ENCODE measurements at places on chromosomes 16 and 17.

- no peak for DNase-seq
Observed at GRCh38 chr17:17938388-17939107, 33.7 kb downstream of the TOM1L2 start.

GRCh38 chr16:25868706-25869370 is 177.1 kb downstream of the HS3ST4 start:
- no peak for DNase-seq

DNA sequence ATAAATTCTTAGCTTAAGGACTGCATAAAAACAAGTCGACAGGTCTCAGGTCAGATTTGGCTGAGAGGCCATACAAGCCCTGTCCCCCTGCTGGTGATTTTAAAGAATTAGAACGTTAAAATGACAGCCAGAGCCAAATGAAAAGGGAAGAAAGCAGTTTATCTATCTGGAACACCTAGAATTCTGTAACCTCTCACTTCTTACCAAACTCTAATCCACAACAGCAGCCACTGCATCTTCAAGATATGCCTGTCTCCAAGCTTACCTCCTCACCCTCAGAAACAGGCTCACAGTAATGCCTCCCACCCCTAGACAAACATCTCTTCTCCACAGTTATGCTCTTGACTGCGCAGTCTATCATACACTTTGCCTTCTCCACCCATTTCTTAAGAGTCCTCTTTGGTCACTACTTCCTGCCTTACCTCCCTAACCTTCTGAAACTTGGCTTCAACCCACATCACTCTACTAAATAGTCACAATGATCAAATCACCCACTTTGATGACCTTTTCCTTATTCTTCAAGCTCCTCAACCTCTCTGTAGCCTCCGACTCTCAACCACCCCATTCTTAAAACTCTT is 14.2 kb downstream of the ANKFY1 start:
- peak; percentile 52 for DNase-seq

DNA sequence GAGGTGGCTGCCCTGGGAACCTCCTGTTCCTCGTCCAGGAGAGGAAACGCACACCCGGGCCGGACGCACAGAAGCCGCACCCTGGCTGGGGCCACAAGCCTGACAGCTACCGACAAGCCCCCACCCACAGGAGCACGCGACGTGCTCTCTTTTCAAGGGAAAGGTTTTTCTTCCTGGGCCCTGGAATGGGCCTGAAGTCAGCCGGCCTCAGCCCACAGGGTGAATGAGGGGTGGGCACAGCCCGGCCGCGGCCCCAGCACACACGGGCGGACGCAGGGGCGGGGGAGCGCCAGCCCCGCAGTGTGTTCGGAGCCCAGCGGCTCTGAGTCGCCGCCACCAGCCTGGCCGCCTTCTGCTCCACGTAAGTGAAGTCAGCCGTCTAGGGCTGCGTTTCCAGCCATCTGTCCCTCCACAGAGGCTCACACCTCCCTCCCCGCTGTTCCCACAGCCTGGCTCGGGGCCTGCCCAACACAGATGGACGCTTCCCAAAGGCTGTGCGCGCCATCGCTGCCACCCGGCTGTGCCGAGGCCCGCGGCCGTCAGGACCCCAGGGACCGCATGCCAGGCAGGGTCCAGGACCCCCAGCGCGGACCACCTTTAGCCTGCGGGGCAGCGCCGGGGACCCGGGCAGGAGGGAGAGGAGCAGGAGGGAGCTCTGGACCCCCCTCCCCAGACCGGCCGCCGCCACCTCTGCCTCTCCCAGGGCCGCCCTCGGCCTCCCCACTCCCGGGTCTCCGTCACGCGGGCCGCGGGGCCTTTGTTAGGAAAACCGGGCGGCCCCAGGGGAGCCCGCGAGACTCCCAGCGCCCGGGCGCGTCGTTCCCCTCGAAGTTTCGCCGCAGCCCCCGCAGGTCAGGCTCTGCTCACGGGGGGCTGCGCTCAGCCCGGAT is 36.8 kb downstream of the CBFA2T3 start:
- peak; percentile 12 for DNase-seq

DNA sequence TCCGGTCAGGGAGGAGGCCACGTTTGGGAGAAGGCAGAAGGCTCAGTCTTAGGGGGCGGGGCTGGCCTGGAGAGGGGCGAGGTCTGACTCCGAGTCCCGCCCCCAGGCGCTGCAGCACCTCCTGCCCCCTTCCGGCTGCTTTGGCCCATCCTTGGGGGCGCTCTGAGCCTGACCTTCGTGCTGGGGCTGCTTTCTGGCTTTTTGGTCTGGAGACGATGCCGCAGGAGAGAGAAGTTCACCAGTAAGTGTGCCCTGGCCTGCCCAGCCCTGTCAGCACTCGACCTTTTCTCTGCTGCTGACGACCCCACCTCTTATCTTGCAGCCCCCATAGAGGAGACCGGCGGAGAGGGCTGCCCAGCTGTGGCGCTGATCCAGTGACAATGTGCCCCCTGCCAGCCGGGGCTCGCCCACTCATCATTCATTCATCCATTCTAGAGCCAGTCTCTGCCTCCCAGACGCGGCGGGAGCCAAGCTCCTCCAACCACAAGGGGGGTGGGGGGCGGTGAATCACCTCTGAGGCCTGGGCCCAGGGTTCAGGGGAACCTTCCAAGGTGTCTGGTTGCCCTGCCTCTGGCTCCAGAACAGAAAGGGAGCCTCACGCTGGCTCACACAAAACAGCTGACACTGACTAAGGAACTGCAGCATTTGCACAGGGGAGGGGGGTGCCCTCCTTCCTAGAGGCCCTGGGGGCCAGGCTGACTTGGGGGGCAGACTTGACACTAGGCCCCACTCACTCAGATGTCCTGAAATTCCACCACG is 1.5 kb downstream of the TNFRSF12A start:
- DNase-seq = peak; percentile 97

GRCh38 chr16:22337849-22338635 is 36.4 kb downstream of the CDR2 start:
- DNase-seq = no peak

DNA sequence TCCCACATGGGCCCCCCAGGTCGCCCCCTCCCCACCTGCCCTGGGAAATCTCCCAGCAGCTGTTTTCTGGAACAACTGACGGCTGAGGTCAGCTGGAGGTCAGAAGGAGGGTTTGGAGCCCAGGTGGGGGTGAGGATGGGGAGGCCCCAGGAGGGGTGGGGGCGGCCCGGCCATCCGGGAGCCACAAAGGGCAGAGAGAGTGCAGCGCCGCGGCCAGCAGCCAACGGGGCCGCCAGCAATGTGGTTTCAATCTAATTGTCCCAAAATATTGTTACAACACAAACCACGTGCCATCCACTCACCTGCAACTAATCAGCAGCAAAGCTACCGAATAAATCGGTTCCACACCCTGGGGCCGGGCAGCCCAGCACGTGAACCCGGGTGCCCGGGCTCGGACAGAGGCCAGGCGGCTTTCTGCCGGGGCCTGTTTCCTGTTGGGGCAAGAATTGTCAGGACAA is 28.3 kb upstream of the SLC38A10 start:
- DNase-seq = no peak

DNA sequence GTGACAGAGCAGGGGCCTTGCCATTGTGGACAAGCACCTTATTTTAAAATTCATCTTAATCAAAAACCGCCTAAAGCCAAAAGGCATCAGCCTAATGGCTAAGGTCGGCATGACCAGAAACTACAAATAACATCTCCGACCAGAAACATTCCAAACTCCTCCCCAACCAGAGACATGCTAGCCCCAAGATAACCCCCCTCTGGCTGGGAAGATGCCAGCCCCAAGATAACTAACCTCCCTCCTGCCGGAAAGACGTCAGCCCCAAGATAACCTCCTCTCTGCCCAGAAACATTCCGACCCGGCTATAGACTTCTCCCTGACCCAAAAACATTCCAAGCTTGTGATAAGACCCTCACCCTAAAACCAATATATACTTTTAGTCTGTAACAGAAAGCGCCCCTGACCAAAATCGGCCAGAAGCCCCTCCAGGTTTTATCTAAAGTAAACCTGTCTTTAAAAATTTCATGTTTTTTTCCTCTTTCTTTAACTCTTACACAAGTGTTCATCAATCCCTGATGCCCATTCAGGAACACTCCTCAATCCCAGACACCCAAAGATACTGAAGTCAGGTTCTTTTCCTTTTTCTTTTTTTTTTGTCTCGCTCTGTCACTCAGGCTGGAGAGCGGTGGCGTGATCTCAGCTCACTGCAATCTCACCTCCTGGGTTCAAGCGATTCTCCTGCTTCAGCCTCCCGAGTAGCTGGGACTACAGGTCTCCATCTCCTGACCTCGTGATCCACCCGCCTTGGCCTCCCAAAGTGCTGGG is 32.7 kb downstream of the TLE7 start:
- DNase-seq = no peak

DNA sequence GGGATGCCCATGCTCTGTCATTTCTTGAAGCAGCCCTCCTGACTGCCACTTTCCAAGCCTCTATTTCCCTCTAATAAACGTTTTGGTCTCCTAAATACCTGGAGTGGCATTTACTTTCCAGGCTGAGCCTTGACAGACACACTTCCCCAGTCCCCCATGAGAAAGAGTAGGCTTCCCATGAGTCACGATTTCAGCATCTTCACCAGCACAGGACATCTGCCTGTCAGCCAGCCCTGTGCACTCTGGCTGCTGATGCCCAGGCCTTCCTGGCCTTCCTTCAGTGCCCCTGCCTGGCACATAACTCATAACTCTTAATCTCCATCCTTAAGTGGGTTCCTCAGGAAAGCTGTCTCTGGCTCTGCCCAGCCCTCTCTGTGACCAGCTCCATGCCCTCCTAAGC is 30.8 kb upstream of the GAS7 start:
- no peak for DNase-seq

GRCh38 chr17:50289278-50289677 is 15.0 kb downstream of the TMEM92 start:
- peak; percentile 87 for DNase-seq

DNA sequence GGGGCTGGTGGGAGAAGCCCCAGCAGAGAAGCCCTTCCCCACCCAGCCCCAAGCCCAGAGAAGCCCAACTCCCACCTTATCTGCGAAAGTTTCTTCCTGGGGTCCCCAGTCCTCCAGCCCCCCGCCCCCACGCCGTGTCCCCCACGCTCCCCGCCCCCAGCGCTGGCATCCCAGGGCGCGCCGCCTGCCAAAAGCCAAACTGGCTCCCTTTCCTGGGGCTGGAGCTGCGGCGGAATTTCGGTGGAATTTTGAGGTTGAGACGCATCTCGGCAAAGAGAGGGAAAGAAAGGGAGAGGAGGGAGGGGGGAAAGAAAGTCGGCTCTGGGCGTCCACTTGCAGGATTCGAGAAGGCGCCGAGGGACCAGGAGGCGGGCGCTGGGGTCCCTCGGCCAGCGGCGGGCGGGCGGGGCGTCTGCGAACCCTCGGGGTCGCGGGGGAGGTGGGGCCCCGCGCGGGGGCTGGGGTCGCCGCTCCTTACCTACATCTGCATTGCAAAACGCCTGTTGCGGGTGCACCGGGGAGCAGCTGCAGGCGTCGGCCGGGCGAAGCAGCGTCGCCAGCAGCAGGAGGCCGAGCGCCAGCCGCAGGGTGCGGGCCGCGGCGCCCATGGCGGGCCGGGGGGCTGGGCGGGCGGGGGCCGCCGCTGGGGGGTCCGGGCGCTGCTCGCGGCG is 571 bp downstream of the TIMP2 start:
- DNase-seq = peak; percentile 63

DNA sequence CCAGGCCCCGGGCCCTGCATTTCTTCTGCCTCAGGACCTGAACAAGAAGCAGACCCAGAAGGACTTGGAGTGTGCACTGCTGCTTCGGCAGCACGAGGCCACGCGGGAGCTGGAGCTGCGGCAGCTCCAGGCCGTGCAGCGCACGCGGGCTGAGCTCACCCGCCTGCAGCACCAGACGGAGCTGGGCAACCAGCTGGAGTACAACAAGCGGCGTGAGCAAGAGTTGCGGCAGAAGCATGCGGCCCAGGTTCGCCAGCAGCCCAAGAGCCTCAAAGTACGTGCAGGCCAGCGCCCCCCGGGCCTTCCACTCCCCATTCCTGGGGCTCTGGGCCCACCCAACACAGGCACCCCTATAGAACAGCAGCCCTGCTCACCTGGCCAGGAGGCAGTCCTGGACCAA is 9.2 kb downstream of the HIRIP3 start:
- no peak for DNase-seq

GRCh38 chr17:4087911-4088693 is 54.7 kb downstream of the ZZEF1 start:
- peak; percentile 44 for DNase-seq
